ENCODE measurements at places on chromosomes 6 and 20. TPM values are rescaled to one million over a fixed set of nuclear protein-coding genes. Genes with fewer than 3 reads are reported as not detected.

DNA sequence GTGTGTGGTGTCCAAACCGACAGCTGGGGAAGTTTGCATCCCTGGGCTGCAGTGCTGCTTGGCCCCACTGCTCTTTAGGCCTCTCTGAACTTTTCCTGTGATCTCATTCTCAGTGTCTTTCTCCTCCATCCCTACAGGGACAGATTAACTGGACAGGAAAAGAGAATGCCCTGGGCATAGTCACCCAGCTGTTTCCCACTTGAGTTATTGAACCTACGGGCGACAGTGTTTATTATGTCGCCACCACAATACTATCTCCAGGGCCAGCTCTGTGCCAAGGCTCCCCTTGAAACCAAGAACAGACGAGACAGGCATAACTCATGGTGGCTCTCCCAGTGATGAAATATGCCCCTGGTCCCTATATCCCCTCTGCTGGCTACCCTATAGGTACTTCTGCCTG, 147.8 kb upstream of the EPHA7 start:
- DNase-seq, result no peak

DNA sequence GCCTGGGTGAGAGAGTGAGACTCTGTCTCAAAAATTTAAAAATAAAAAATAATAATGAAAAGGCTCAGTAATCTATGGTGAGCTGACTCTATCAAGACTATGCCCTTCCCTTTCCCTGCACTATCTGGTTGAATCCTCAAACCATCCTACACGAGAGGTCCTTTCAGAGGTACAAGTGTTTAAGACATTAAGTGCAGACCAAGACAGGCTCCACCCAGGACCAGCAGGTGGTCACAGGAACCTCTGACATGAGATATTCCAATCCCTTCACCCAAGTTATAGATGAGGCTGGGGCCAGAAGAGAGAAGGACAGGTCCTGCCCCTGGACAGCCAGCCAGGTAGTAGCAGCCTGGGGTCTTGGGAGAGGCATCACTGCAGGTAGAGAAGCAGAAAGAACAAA, 182.6 kb downstream of the NFATC2 start:
- no peak for DNase-seq

GRCh38 chr6:13813621-13814175, 659 bp downstream of the MCUR1 start:
- peak; percentile 67 for DNase-seq

DNA sequence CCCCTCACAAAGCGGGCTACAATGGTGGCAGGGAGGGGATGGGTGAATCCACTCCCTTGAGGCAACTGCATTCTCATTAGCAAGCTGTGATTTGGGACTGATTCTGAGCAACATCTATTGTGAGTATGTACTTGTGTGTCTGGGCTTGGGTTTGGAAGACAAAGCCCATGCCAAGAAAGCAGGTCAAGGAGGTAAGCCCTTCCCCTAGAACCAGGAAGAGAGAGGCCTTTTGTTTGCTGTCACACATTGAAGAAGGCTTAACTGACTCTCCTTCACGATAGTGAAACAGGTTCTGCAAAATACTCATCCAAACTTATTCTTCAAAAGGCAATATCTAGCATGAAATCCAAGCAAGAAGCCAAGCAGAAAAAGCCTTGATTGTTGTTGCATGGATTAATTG, 403.1 kb upstream of the ID4 start:
- DNase-seq, result no peak

DNA sequence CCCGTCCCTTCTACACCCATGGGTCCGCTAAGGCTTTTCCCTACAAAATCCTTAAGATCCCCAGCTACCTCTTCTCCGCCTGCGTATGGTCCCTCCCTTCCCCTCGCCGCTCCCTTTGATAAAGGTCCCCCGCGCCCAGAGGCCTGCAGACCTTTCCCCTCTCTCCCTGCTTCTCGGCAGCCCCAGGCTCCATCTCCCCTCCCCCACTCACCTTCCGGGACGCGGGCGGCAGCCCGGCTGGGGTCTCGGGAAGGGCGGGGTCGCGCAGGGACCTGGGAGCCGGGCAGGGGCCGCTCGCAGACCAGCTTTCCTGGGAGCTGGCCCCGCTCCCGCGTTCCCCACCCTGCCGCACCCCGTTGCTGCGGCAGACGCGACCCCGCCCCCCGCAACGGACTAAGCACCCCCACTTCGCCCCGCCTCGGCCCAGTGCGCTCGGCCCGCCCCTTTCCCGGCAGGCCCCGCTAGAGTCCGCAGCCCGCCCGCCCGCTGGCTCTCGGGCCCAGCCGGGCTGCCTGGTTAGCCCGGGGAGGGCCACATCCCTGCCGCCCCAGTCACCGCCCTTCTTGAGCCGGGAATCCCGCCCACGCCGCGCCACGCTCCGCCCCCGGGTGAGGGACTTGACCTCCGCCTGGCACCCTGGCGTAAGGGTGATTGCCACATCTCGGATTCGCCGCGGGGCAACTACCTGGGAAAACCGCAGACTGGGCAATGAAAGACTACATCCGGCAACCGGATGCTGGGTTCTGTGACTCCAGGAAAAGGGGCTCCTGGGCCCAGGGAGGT, at the start of gene FLOT1:
FLOT1 (minus strand) TSS at position 372 of the 783 bp plus-strand sequence. CDS start 498 bp downstream, outside the sequence.
- peak; percentile 99 for DNase-seq

- no peak for DNase-seq
These were observed 76.8 kb downstream of the NCOA7 start for GRCh38 chr6:125867483-125867942.

- DNase-seq, result no peak
These were observed 65.1 kb upstream of the STX16 start for GRCh38 chr20:58585753-58586540.

GRCh38 chr6:2999618-3000557, at the start of gene NQO2:
Gene NQO2 (plus strand): TSS chr6:2999894. CDS start chr6:3006553, 6,659 bp downstream.
- DNase-seq, result peak; percentile 91

DNA sequence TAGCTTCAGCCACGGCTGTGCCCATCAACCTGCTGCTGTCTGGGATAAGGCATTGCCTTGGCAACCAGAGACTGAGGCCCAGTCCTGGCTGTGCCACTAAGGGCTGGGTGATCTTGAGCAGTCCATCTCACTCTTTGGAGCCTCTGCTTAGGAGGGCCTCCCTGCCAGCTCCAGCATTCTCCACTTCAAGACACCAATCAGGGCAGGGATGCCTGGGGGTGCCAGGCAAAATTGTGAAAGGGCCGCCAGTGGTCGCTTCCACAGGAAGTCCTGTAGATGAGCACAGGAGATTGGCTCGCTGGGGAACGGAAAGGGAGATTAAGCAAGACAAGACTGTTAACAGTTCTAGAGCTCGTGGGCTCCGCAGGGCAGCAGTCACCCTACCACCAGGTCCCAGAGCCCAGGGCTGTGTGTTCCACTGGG, at the start of gene RAB44:
RAB44 (plus strand) TSS at position 346 of the 423 bp plus-strand sequence. CDS start 6,410 bp downstream, outside the sequence.
- no peak for DNase-seq

- no peak for DNase-seq
These were observed 469.9 kb upstream of the IRAK1BP1 start for GRCh38 chr6:78397499-78397898.

DNA sequence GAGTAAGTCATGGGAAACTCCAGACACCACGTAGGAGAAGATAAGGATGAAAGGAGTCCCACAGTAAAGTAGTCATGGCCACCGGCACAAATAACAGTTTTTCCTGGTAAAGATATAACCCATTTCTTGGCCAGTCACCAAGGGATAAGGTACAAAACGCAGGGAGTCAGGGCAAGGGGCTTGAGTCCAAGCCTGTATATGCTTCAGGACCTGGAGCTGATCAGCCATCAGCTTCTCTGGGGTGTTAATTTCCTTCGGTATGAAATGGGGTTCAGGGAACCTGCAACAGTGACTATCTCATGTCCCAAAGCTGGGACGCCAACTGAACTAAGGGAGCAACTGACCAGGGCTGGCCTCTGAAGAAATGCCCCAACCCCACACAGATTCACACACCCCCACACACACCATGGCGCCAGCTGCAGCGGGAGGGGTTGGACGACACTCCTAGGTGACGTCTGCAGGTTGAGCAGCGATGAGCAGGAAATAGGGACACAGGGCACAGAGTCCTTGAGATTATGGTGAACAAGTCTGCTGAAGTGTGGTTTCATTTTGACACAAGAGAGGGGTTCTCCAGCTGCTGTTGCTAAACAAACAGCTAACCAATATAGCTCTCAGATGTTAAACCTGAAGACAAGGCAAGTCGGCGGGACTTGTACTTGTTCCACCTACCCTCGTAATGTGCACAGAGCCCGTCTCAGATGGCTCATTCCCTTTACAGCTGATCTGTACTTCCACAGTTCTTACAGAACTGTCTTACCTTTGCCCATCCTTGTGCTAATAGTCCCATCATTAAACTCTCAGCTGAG, 7.4 kb upstream of the ADTRP start:
- no peak for DNase-seq

DNA sequence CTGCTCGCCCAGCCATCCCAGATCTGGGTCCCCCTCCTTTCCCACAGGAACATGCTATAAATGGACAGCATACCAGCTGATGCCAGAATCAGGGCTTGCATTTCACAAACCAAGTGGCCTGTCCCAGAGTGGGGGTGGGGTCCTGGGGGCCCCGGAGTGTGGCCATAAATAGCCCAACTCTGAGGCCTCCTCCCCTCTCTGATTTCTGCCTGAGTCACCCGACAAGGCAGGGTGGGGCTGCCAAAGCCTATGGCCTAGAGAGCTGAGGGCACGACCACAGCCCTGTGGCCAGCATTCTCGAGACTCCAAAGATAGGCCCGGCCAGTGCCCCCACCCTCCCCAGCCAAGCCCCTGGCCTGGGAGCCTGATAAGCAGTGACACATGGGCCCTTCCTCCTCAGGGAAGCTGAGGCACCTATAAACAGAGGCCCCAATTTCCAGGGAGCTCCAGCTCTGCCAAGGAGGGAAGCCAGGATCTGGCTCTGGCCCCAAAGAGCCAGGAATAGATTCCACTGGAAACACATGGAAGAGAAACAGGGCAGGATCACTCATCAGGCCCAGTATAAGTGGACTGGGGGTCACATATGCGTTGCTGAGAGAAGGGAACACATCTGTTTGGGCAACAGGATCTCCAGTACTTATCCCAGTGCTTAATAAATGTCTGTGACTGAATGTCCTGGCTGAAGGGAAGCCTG, 20.3 kb downstream of the SNTA1 start:
- DNase-seq, result peak; percentile 92

- no peak for DNase-seq
These were observed 220.9 kb upstream of the RNF217 start for GRCh38 chr6:124741341-124741740.

DNA sequence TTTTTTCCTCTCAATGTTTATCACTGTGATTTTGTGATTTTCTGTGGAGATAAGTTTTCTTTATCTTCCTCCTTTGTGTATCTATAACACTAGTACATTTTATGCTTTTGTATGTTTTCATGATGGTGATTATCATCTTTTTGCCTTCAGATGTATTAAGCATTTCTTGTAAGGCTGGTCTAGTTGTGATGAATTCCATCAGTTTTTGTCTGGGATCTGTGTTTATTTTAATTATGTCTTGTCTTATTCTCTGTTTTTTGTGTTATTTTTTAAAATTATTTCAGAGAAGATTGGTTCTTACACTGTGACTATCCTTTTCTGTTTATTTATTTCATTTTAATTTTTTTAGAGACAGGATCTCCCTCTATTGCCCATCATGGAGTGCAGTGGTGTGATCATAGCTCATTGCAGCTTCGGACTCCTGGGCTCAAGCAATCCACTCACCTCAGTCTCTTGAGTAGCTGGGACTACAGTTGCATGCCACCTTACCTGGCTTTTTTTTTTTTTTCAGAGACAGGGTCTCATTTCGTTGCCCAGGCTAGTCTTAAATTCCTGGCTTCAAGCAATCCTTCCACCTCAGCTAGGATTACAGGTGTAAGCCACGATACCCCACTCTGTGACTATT, 187.4 kb downstream of the SLC16A10 start:
- no peak for DNase-seq

- DNase-seq, result no peak
These were observed 254.4 kb downstream of the KCNQ5 start for GRCh38 chr6:72876256-72876655.

- DNase-seq, result no peak
These were observed 8.9 kb downstream of the BEND6 start for GRCh38 chr6:56963793-56964192.

DNA sequence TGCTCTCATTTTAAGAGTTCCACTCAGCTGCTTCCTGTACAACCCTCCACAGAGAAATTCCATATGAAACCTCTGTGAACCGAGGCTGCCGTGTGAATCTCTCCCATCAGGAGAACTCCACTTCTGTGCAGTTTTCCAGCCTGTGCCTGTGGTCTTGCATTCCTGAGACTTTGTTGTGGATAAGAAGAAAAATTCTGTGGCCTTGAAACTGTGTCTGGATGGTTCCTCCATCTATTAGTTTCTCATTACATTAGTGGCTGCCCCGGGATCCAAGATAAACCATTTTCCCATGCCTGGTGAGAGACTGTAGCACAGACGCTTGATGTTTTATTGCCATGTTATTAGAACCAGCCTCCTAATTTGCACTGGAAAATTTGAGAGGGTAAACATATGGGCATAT, 40.8 kb upstream of the TIAM2 start:
- DNase-seq, result no peak

GRCh38 chr6:157787080-157787479, 36.0 kb upstream of the SNX9 start:
- no peak for DNase-seq

- no peak for DNase-seq
These were observed 189.8 kb downstream of the UTRN start for GRCh38 chr6:144474904-144475303.

DNA sequence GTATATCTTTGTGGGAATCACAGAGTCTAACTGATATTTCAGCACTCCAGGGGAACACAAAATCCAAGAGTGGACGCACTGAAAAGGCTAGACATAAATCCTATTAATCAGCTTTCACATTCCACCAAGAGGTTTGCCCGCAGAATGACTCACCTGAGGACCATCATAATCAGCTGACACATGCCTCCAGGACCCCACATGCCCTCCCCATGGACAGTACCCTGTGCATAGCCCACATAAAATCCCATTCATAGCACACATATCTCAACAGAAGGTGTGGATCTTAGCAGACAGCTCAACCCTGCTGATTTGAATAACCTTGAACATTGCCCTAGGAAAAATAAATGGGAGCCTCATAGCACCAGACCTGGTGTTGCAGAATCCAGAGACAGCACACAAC, 246.8 kb upstream of the TENT5A start:
- DNase-seq, result no peak

DNA sequence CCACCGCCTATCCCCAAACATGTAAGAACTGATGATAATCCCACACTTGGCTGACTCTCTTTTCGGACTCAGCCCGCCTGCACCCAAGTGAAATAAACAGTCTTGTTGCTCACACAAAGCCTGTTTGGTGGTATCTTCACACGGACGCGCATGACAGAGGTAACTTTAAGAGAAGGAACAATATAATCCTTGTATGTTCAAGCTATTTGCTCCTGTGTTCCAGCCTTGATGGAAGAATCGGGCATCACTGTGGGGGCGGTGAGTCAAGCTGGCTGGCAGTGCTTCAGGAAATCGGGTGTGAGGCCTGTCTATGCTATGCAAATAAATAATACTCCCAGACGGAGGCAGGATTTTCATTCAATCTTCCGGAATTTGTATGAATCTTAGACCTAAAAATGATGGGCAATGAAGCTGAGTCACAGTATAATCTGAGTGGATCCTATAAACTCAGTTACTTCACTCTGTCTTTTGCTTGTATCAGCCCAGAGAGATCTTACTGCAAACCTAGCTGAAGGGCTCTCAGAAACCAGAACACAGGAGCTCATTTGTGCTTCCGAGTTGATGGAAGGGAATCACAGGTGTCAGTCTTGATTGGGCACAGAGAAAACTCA, 45.2 kb upstream of the NT5E start:
- no peak for DNase-seq

- no peak for DNase-seq
These were observed 490.0 kb downstream of the GRIK2 start for GRCh38 chr6:101883505-101883904.

- no peak for DNase-seq
These were observed 74.6 kb upstream of the RREB1 start for GRCh38 chr6:7033202-7033601.

The SPTLC3 gene
- total RNA-seq, result 4.2 TPM

The E2F1 gene
- 0.31 TPM for total RNA-seq

The BNIP5 gene
- not detected for total RNA-seq

The PPDPF gene
- 138 TPM for total RNA-seq

The IL17F gene
- total RNA-seq, result not detected
